ENCODE measurements at places on chromosomes 16 and 17.
A peak's percentile ranks its signal among the peaks of the same experiment; 100 is the strongest.

DNA sequence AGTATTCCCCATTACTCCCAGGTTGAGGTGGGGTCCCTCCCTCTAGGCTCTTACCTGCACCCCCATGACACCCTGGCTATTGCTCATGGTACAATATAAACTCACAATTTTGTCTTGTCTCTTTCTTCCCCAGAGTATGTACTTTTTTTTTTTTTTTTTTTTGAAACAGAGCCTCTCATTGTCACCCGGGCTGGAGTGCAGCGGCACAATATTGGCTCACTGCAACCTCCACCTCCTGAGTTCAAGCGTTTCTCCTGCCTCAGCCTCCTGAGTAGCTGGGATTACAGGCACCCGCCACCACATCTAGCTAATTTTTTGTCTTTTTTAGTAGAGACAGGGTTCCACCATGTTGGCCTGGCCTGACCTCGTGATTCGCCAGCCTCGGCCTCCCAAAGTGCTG, 8.5 kb downstream of the KANSL1 start:
- H3K27me3 ChIP-seq: no peaks in the 10 kb centered on the region
- no peak overlapping the region for H3K27ac ChIP-seq
- H3K4me1 ChIP-seq: peaks cover 67% of the 10 kb centered on the region
- H3K4me3 ChIP-seq: no peak overlapping the region

DNA sequence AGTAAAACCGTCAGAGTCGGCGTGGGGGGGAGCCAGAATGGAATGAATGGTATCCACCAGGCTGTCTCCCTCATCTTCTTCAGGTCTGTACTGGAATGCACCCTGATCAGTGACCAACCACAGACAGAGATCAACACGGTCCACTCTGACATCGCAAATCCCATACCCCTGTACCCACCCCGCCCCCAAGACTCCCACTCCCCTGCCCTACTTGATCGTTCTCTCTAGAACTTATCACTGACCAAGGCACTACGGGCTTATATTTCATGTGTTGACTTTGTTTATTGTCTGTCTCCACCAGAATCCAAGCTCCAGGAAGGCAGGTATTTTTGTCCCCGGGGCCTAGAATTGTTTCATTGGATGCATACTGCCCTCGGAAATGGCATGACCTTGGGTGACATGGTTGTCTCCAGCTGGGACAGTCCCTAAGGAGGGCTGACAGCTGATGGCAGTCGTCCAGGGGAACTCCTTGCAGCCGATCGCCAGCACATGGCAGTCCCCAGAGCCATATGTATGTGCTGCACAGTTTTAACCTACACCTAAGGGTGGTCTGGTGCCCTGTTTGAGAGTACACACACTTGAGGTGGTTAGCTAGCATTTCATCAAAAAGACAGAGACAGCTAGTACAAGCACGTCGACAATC, 526 bp upstream of the MFSD6L start:
- H3K4me3 ChIP-seq: peak overlapping the region; percentile 40
- no peak overlapping the region for H3K27ac ChIP-seq
- H3K4me1 ChIP-seq: peaks cover 12% of the 10 kb centered on the region
- H3K27me3 ChIP-seq: peaks cover 29% of the 10 kb centered on the region
- no peak for DNase-seq
- no peaks in the 10 kb centered on the region for H3K36me3 ChIP-seq

GRCh38 chr16:29641561-29641960, 21.5 kb upstream of the SPN start:
- H3K4me3 ChIP-seq: no peak overlapping the region
- H3K27ac ChIP-seq: no peak overlapping the region
- no peaks in the 10 kb centered on the region for H3K27me3 ChIP-seq

DNA sequence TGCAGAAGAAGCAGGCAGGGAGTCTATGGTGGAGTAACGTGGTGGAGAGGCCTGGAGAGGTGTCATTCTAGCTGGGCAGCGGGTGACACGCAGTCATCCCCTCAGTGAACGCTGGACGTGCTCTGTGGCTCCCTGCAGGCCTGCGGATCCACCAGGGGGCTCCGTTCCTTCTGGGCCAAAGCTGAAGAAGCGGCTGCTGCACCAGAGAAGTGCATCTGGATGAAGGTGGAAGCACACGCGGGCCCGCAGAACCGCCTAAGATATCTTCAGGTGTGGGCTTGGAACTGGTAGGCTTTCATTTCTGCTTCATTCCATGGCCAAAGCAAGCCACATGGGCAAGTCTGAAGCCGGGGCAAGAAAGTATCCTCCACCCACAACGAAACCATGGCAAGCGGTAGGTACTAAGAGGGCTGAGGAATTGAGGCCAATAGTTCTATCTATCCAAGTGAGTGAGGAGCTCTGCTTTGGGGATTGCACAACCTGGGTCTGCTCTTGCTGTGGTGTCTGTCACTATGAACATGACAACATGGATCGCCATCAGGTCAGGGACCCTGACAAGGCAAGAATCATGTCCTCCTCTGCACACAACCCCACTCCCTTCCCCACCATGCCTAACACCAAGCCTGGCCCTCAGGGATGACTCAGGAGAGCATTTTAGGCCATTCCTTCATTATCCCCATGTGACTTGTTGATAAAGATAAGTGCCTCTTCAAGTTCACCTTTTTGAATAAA, 78.9 kb upstream of the FBXO47 start:
- H3K27me3 ChIP-seq: no peaks in the 10 kb centered on the region
- no peak overlapping the region for H3K27ac ChIP-seq
- H3K4me3 ChIP-seq: no peak overlapping the region
- no peaks in the 10 kb centered on the region for H3K36me3 ChIP-seq

DNA sequence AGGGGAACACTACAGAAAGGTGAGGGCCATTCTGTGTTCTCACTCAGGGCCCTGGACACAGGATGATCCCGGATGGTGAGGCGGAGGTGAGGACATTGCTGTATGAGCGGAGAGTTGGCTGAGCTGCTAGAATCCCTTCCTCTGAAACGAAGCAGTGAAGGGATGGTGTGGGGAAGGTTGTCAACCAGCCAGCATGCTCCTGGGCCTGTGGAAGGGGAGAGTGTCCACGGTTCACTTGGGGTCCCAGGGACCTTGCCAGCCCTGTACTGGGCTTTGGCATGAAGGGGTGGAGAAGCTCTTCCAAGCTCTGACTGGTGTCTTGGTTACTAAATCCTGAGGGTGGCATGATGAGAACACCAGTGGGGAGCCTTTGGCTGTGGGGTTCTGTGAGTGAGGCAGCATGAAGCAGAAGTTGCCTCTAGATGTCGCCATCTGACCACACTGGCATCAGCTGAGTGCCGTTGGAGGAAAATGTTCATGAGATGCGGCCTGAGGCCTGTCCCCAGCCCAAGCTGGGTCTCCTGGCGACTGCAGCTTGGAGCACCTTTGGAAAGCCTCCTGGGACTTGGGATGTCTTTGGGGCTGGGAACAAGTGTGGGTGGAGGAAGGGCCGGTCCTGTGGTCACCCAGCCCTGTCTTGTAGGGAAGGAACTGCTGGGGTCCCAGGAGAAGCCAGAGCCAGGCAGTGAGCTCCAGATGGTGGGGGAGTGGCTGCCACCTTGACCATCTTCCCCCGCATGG, 14.8 kb downstream of the PDP2 start:
- H3K4me1 ChIP-seq: peaks cover 10% of the 10 kb centered on the region
- H3K4me3 ChIP-seq: no peak overlapping the region
- no peaks in the 10 kb centered on the region for H3K36me3 ChIP-seq
- H3K27me3 ChIP-seq: no peaks in the 10 kb centered on the region

DNA sequence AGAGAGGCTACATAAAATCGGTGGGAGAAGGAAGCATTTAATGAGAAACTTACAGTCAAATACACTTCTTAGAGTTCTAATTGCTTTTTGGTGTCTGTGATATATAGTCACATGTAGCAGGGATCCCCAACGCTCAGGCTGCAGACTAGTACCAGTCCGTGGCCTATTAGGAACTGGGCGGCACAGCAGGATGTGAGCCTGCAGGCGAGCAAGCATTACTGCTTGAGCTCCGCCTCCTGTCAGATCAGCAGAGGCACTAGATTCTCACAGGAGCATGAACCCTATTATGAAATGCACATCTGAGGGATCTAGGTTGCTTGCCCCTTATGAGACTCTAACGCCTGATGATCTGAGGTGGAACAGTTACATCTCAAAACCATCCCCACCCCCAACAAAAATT, 158.5 kb downstream of the TANC2 start:
- H3K4me3 ChIP-seq: no peak overlapping the region
- no peak for DNase-seq
- no peaks in the 10 kb centered on the region for H3K4me1 ChIP-seq

DNA sequence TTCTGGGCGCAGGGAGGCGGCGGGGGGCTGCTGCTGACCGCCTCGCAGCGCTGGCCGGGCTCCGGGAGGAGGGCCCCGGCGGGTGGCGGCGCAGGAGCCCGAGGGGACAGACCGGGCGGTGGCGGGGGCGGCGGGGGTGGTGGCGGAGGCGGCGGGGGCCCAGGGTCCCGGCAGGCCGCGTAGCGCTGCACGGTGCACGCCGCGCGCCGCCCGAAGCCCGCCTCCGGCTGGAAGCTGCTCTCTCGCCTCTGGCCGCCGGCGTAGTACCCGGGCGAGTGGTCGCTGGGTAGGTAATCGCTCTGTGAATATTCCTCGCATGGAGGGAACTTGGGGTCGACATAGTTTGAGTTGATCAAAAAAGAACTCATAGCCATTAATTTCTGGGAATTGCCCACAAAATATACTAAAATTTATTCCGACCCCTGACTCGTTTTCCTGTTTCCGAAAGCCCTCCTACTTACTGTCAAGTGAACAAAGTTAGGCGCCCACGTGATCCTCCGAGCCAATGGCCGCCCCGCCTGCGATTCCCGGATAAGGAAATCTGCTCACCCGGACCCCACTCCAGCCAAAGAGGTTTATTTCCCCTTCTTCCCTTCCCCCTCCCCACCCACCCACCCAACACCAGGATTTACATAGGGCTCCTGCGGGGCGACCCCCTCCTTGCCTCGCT, at the start of gene HOXB4:
Gene HOXB4 (minus strand): TSS at position 405 of the 670 bp plus-strand sequence. CDS start 31 bp downstream, at position 374.
- peak; percentile 93 for DNase-seq
- H3K27me3 ChIP-seq: peaks cover 6% of the 10 kb centered on the region
- peak within 1 kb of the TSS; percentile 85 for H3K27ac ChIP-seq
- H3K4me1 ChIP-seq: peaks cover 79% of the 10 kb centered on the region

- peak overlapping the region; percentile 95 for H3K27ac ChIP-seq
- peaks cover 51% of the 10 kb centered on the region for H3K4me1 ChIP-seq
- peak overlapping the region; percentile 74 for H3K4me3 ChIP-seq
- H3K36me3 ChIP-seq: no peaks in the 10 kb centered on the region
- DNase-seq: no peak
Observed at GRCh38 chr16:67967958-67968399, 458 bp downstream of the SLC12A4 start.

DNA sequence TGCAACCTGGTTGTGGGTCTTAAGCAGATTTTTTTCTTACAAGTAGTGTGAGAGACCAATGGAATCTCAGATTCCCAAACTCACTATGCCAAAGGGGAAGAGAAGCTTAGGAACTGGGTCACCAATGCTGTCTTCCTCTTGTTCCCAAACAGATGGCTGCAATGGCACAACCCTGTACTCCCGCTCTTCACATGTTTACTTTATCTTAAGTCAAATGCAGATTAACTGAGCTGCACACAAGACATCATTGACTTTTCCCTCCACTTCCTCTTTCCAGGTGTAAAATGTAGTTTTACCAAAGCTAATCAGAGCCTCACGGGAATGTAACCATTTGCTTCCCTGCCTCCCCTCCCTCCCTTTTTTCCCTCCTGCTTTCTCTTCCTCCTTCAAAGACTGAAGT, 14.4 kb upstream of the CD300E start:
- H3K36me3 ChIP-seq: no peaks in the 10 kb centered on the region
- no peak overlapping the region for H3K4me3 ChIP-seq
- H3K27ac ChIP-seq: no peak overlapping the region
- peaks cover 19% of the 10 kb centered on the region for H3K27me3 ChIP-seq
- no peak for DNase-seq
- H3K4me1 ChIP-seq: no peaks in the 10 kb centered on the region

- no peak overlapping the region for H3K4me3 ChIP-seq
- no peak for DNase-seq
- no peak overlapping the region for H3K27ac ChIP-seq
- peaks cover 71% of the 10 kb centered on the region for H3K36me3 ChIP-seq
Observed at GRCh38 chr16:50314665-50315064, 48.3 kb downstream of the ADCY7 start.

- peaks cover 3% of the 10 kb centered on the region for H3K4me1 ChIP-seq
- H3K27ac ChIP-seq: no peak overlapping the region
- no peaks in the 10 kb centered on the region for H3K27me3 ChIP-seq
- no peak overlapping the region for H3K4me3 ChIP-seq
- peaks cover 40% of the 10 kb centered on the region for H3K36me3 ChIP-seq
Observed at GRCh38 chr17:76757256-76757655, 19.3 kb downstream of the MFSD11 start.

GRCh38 chr17:39364236-39365025, 37.0 kb downstream of the FBXL20 start:
- H3K4me1 ChIP-seq: peaks cover 18% of the 10 kb centered on the region
- DNase-seq: no peak
- no peaks in the 10 kb centered on the region for H3K36me3 ChIP-seq
- H3K27me3 ChIP-seq: no peaks in the 10 kb centered on the region
- no peak overlapping the region for H3K4me3 ChIP-seq

GRCh38 chr17:36892112-36892838, 45.0 kb upstream of the LHX1 start:
- H3K27me3 ChIP-seq: peaks cover 66% of the 10 kb centered on the region
- no peaks in the 10 kb centered on the region for H3K4me1 ChIP-seq
- H3K4me3 ChIP-seq: no peak overlapping the region
- H3K36me3 ChIP-seq: no peaks in the 10 kb centered on the region

- no peak for DNase-seq
- H3K27ac ChIP-seq: no peak overlapping the region
- no peaks in the 10 kb centered on the region for H3K27me3 ChIP-seq
Observed at GRCh38 chr16:9115277-9115676, 23.8 kb downstream of the HAPSTR1 start.

DNA sequence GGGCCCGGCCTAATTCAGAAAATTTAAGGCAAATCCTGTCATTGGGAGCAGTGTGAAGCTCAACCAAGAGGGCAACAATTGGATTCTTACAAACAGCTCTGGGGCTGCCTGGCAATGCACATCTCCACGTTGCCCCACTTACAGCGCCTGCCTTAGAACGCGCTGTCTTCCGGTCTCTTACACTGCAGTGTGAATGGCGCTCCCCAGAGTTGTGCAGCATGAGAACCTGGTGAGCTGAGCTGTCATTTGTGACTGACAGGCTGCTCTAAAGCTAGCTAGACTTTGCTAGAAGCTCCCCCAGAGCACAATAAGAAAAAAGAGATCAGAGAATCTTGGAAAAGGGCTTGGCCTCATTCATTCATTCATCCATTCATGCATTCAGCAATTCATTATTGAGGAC, 64.5 kb upstream of the PLCG2 start:
- no peak for DNase-seq
- no peaks in the 10 kb centered on the region for H3K27me3 ChIP-seq
- H3K36me3 ChIP-seq: peaks cover 7% of the 10 kb centered on the region
- H3K4me1 ChIP-seq: peaks cover 24% of the 10 kb centered on the region
- no peak overlapping the region for H3K27ac ChIP-seq

GRCh38 chr17:62968445-62968923, 2.4 kb downstream of the TANC2 start:
- H3K4me3 ChIP-seq: no peak overlapping the region
- peaks cover 29% of the 10 kb centered on the region for H3K4me1 ChIP-seq
- no peaks in the 10 kb centered on the region for H3K27me3 ChIP-seq
- no peak overlapping the region for H3K27ac ChIP-seq
- H3K36me3 ChIP-seq: no peaks in the 10 kb centered on the region

All from suprapubic skin (tissue), 4 donors.